ENCODE measurements at places on chromosomes 4 and X. TPM values are rescaled to one million over a fixed set of nuclear protein-coding genes. Genes with fewer than 3 reads are reported as not detected.

Gene AKAP14
- not detected for total RNA-seq

Gene ANOS1
- total RNA-seq, result not detected

Gene RGS12
- total RNA-seq, result 13.2 TPM

DNA sequence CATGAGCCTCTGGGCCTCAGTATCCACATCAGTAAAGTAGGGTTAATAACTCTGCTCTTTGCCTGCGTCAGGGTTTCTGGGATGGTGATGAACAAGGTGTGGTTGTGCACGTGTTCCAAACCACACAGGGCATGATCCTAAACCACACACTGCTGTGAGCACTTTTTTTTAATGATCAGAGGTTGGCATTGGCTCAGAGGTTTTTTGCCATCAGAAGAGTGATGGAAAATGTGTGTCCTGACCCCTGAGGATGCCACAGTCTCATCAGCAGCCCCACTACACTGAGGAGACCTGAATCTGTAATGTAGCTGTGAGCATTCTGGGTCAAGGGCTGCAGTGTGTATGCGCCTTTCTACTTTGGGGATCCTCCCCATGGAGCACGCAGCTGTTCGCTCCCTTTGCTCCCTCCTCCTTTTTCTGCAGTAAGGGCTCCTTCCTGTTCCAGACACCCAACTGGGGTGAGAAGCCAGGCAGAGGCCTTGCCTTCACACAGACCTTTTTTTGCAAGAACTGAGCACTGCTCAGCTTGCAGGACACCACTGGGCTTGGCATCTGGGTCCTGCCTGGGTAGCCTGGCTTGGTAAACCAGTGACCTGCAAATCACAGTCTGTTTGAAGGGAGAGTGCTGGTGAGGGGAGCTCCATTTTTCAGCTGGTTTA is 87.5 kb downstream of the MAMLD1 start:
- DNase-seq, result no peak
- no peak overlapping the region for H3K27ac ChIP-seq
- H3K36me3 ChIP-seq, result no peaks in the 10 kb centered on the region

GRCh38 chr4:176350671-176351070 is 30.9 kb downstream of the SPCS3 start:
- H3K36me3 ChIP-seq, result no peaks in the 10 kb centered on the region
- H3K27me3 ChIP-seq, result no peaks in the 10 kb centered on the region
- DNase-seq, result no peak
- no peak overlapping the region for H3K4me3 ChIP-seq
- no peak overlapping the region for H3K27ac ChIP-seq

- no peaks in the 10 kb centered on the region for H3K4me1 ChIP-seq
- DNase-seq, result no peak
- H3K36me3 ChIP-seq, result no peaks in the 10 kb centered on the region
- no peaks in the 10 kb centered on the region for H3K27me3 ChIP-seq
Measured at GRCh38 chr4:90220459-90220858, 93.3 kb downstream of the CCSER1 start.

- no peak overlapping the region for H3K4me3 ChIP-seq
- no peak for DNase-seq
- no peaks in the 10 kb centered on the region for H3K36me3 ChIP-seq
- no peak overlapping the region for H3K27ac ChIP-seq
- H3K27me3 ChIP-seq, result no peaks in the 10 kb centered on the region
- peaks cover 41% of the 10 kb centered on the region for H3K4me1 ChIP-seq
Measured at GRCh38 chr4:147785129-147785528, 53.2 kb downstream of the ARHGAP10 start.

DNA sequence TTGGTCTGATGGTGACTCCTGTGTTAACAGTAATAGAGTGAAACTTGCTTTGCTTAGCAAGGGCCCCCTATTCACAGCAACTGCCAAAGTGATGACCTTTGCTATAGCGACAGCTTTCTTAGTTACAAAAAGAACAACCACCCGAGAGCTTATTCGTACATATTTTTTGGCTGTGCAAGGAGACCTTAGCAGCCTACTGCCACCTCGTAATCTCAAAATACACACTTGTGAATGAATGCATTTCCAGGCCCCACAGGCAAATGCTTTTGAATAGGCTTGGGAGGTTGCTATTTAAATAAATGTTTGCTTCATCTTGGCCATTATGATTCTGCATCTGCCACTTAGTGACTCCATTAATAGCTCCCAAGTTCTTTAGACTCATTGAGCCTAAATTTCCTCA is 47.4 kb downstream of the CCDC149 start:
- no peaks in the 10 kb centered on the region for H3K4me1 ChIP-seq
- H3K27ac ChIP-seq, result no peak overlapping the region
- H3K36me3 ChIP-seq, result peaks cover 9% of the 10 kb centered on the region

DNA sequence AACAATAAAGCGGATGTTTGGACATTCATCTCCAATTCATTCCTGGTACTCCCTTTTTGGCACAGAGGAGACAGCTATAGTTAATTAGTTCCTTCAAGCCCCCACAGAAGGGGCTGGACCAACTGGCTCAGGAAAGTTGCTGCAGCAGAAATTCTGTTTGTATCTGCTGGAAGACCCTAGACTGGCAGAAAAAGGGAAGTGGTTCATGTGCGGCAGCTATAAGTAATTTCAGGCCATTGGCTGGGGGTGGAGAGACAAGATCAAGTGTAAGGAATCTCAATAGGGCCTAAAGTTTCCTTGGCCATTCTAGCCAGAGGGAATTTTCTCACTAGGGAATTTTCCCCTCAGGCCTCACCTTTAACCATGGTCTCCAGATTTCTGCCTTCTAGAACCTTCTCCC is 89.9 kb upstream of the DHX15 start:
- peaks cover 21% of the 10 kb centered on the region for H3K27me3 ChIP-seq
- no peak overlapping the region for H3K4me3 ChIP-seq
- no peaks in the 10 kb centered on the region for H3K36me3 ChIP-seq
- DNase-seq, result no peak
- H3K27ac ChIP-seq, result no peak overlapping the region

- no peak for DNase-seq
- H3K27me3 ChIP-seq, result no peaks in the 10 kb centered on the region
- H3K27ac ChIP-seq, result no peak overlapping the region
Measured at GRCh38 chr4:80144676-80145470, 52.4 kb upstream of the PRDM8 start.

DNA sequence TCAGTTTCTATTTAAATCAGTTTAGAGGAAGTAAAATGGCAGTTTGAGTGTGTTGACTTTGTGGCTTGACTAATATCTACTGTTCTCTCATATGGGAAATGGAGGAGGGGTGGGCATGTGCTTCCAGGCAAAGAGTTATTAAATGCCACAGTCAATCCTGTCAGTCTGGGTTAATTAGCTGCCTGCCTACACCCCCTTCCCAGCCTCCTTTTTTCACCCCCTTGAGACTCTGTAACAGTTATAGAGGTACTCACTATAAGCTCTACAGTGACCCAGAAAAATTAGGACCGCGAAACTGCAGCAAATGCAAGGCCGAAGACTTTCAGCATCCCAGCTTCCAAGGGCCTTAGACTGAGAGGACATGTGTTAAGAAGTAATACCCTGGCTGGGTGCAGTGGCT is 165.2 kb downstream of the CORIN start:
- DNase-seq, result no peak
- H3K27ac ChIP-seq, result no peak overlapping the region
- H3K36me3 ChIP-seq, result no peaks in the 10 kb centered on the region
- H3K27me3 ChIP-seq, result peaks cover 18% of the 10 kb centered on the region
- no peak overlapping the region for H3K4me3 ChIP-seq

DNA sequence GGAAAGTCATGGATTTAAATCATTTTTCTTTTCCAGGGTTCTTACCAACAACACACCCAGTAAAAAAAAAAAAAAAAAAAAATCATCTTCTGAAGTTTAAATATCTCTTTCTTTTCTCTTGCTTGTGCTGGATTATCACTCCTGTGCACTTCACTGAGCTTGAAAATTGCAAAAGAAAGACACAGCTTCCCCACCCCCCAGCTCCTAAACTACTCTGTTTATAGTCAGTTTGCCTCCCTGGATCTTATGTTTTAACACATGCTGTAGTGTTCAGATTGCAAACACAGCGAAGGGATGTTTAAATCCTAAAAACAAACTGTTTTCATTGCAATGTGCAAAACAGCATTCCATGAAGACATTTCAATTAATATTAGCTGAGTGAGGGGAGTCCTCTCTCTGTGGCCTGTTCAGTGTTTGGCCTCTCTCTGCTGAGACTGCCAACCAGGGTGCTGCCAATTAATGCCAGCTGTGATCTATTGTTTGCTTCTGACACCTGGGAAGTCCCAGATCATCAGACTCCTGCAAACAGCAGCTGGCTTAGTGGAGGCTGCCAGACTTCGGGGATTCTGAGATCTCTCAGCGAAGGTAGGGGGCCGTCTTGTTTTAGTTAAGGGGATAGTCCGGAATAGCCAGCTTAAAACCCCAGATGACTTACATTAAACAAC is 171.1 kb upstream of the PITX2 start:
- H3K4me3 ChIP-seq, result no peak overlapping the region
- H3K27ac ChIP-seq, result no peak overlapping the region
- H3K27me3 ChIP-seq, result no peaks in the 10 kb centered on the region
- DNase-seq, result no peak
- H3K4me1 ChIP-seq, result peaks cover 18% of the 10 kb centered on the region

- no peak overlapping the region for H3K27ac ChIP-seq
- no peak overlapping the region for H3K4me3 ChIP-seq
- peaks cover 26% of the 10 kb centered on the region for H3K4me1 ChIP-seq
- no peaks in the 10 kb centered on the region for H3K36me3 ChIP-seq
- no peaks in the 10 kb centered on the region for H3K27me3 ChIP-seq
- no peak for DNase-seq
Measured at GRCh38 chr4:99202094-99202493, 17.0 kb downstream of the ADH6 start.

GRCh38 chr4:15493411-15493810 is 23.7 kb downstream of the CC2D2A start:
- H3K27me3 ChIP-seq, result no peaks in the 10 kb centered on the region
- no peak overlapping the region for H3K4me3 ChIP-seq
- no peak for DNase-seq
- H3K27ac ChIP-seq, result no peak overlapping the region
- H3K4me1 ChIP-seq, result no peaks in the 10 kb centered on the region
- no peaks in the 10 kb centered on the region for H3K36me3 ChIP-seq

- DNase-seq, result no peak
- H3K27ac ChIP-seq, result no peak overlapping the region
- H3K36me3 ChIP-seq, result no peaks in the 10 kb centered on the region
- no peaks in the 10 kb centered on the region for H3K27me3 ChIP-seq
- H3K4me3 ChIP-seq, result no peak overlapping the region
- H3K4me1 ChIP-seq, result no peaks in the 10 kb centered on the region
Measured at GRCh38 chrX:47590984-47591383, 8.7 kb downstream of the TIMP1 start.

GRCh38 chrX:15973299-15973698 is 118.7 kb upstream of the AP1S2 start:
- no peaks in the 10 kb centered on the region for H3K36me3 ChIP-seq
- H3K4me1 ChIP-seq, result no peaks in the 10 kb centered on the region
- no peaks in the 10 kb centered on the region for H3K27me3 ChIP-seq
- no peak overlapping the region for H3K4me3 ChIP-seq
- peak; percentile 34 for DNase-seq
- H3K27ac ChIP-seq, result no peak overlapping the region

GRCh38 chrX:69028006-69028760 is 137.1 kb downstream of the PJA1 start:
- no peaks in the 10 kb centered on the region for H3K36me3 ChIP-seq
- H3K27ac ChIP-seq, result no peak overlapping the region
- H3K4me1 ChIP-seq, result no peaks in the 10 kb centered on the region
- no peak overlapping the region for H3K4me3 ChIP-seq
- DNase-seq, result no peak

- H3K4me1 ChIP-seq, result no peaks in the 10 kb centered on the region
- no peak overlapping the region for H3K27ac ChIP-seq
- no peak for DNase-seq
- no peaks in the 10 kb centered on the region for H3K27me3 ChIP-seq
- no peak overlapping the region for H3K4me3 ChIP-seq
- H3K36me3 ChIP-seq, result no peaks in the 10 kb centered on the region
Measured at GRCh38 chr4:155268821-155269220, 60.4 kb downstream of the NPY2R start.

GRCh38 chr4:151781026-151781425 is 20.2 kb upstream of the GATB start:
- no peak for DNase-seq
- H3K27ac ChIP-seq, result no peak overlapping the region
- no peaks in the 10 kb centered on the region for H3K36me3 ChIP-seq
- H3K4me3 ChIP-seq, result no peak overlapping the region
- no peaks in the 10 kb centered on the region for H3K4me1 ChIP-seq
- no peaks in the 10 kb centered on the region for H3K27me3 ChIP-seq

DNA sequence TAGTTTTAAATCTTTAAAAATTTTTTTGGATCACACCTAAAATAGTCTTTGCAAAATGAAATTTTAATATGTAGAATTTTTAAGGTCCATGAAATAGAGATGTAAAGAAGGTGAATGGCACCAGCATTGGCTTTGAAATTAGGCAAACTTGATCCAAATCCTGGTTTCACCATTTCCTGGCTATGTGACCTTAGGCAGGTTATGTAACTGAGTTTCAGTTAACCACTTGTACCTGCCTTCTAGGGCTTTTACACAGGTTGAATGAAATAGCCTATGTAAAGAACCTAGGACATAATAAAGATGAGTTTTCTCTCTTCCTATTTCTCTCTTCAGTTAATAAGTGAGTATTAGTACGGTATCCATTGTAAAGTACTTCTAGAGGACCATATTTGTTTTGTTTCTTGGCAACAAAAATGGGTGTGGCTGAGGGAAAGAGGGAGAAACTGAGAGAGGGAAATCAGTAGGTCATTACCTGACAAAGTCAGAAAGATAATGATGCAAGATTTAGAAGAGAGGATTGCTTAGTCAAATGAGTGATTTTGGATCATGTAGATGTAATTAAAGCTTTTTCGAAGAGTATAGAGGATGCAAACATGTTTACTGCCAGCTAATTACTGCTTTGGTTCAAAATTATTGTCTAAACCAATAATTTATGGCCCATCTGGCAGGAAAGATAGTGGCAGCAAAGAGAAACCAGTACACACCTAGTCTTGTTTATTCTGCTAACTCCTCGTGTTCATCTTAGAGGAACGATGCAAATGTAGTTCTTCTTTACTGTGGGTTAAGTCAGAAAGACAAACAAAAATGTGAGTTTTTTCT is 81.9 kb downstream of the PDLIM5 start:
- H3K27ac ChIP-seq, result no peak overlapping the region
- no peaks in the 10 kb centered on the region for H3K27me3 ChIP-seq
- no peak overlapping the region for H3K4me3 ChIP-seq
- peaks cover 13% of the 10 kb centered on the region for H3K4me1 ChIP-seq
- H3K36me3 ChIP-seq, result no peaks in the 10 kb centered on the region
- DNase-seq, result no peak
